ENCODE measurements at places on chromosomes 12 and 14. TPM values are rescaled to one million over a fixed set of nuclear protein-coding genes. Genes with fewer than 3 reads are reported as not detected.

The FOXN4 gene
- total RNA-seq, result not detected

The OR6C2 gene
- total RNA-seq, result not detected

The PDZRN4 gene
- total RNA-seq, result not detected

The TOMM20L gene
- not detected for total RNA-seq

The OTOGL gene
- total RNA-seq, result 0.17 TPM

Data from bronchus fibroblast of lung (primary cell).